SJCRH30 (cell line): ENCODE measurements at places on chromosomes 12 and 14.

- DNase-seq, result no peak
Measured at GRCh38 chr12:48691826-48692487, 9.9 kb upstream of the KANSL2 start.

- no peak for DNase-seq
Measured at GRCh38 chr12:64633940-64634337, 23.6 kb downstream of the RASSF3 start.

DNA sequence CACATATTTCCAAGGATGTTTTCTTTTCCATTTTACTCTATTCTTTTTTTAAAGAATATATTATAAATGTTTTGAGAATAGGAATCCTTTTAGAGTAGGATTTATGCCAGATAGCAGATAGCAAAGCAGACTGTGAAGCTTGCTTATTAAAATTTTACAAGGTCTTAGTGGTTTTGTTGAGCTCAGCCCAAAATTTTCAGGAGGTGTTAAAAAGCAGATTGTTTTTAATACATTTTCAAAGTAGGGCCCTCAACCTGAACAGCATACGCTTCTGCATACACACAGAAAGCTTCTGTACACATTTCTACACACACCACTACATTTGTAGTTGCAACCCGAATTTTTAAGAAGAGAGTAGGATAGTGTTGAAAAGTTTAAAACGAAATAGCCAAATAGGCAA, 151.0 kb downstream of the EPS8 start:
- DNase-seq, result no peak

GRCh38 chr12:112967306-112967705, 11.0 kb upstream of the OAS2 start:
- DNase-seq, result no peak

DNA sequence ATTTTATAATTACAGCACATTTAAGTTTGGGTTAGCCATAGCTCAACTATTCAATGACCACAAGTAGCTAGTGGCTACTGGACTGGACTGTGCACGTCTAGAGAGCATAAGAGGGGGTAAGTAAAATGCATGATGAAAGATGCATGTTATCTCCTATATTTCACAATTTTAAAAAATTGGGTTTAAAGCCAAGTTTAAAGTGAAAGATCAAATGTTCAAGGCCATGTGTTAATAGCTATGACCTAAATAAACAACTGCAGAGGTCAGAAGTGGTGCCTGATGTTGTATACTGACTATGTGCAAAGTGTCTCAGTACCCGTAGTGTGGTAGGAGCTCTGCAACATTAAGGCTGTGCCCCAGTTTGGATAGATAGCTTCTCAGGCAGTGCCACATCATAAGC, 48.2 kb downstream of the BMP4 start:
- no peak for DNase-seq

GRCh38 chr12:70711831-70712230, 74.6 kb upstream of the PTPRB start:
- no peak for DNase-seq

DNA sequence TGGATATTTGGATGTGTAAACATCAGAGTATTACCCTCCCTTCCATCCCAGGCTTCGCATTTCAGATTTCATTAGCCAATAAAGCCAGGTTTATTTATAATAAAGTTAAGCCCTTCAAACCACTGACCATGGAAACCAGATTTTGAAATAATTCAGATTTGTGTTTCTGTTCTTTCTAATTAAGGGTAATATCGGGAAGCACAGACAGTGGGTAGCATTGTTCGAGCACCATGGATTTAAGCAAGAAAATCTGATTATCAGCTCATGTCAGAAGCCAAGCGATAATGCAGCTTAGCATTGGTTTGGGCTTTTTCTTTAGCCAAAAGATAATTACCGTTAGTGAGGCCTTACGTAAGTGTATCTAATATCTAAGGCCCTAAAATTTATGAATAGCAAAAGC, 116.1 kb downstream of the C12orf42 start:
- no peak for DNase-seq

GRCh38 chr14:96497087-96497486, 5.1 kb upstream of the PAPOLA start:
- DNase-seq, result no peak
